ENCODE measurements at places on chromosomes 5 and 9.

- no peak for DNase-seq
These were observed 957 bp upstream of the PRR16 start for GRCh38 chr5:120463006-120463680.

DNA sequence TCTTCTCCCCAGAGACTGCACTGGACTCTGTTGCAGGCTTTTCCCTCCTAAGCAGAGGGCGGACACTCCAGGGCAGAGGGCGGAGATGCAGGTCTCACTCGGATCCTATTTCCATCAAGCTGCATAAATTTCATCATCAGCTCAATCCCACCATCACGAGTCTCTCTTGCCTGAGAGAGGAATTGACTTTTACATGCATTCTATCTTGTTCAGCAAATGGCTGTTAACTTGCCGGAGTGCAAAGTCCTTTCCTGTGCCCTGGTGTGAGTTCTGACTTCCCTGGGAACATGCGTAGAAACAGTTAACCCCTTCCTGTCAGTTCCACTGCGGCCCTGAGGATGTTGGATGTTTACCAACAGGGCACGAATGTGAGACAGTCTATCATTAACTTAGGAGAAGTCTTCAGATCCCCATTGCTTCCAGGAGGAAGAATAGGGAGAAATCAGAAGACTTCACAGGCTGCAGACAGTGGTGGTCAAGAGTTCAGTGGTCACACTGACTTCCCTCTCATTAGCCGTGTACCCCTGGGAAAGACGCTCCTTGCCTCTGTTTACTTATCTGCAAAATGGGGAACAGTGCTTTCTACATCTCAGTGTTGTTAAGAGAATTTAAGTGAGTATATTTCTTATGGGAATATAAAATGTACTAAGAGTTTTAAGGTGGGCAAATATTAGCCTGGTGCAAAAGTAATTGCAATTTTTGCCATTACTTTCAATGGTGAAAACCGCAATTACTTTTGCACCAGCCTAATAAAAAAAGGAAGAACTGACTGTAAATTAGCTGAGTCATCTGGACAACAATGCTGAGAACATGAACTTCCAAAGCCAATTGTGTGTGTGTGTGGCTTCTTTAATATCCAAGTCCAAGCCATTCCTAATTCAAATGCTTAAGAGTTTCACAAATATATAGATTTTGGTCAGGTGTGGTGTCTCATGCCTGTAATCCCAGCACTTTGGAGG, 248.0 kb downstream of the DRD1 start:
- no peak for DNase-seq

- DNase-seq: no peak
These were observed 464.9 kb upstream of the NMUR2 start for GRCh38 chr5:152869971-152870370.

- DNase-seq: no peak
These were observed 117.5 kb upstream of the ZNF366 start for GRCh38 chr5:72624641-72625236.

DNA sequence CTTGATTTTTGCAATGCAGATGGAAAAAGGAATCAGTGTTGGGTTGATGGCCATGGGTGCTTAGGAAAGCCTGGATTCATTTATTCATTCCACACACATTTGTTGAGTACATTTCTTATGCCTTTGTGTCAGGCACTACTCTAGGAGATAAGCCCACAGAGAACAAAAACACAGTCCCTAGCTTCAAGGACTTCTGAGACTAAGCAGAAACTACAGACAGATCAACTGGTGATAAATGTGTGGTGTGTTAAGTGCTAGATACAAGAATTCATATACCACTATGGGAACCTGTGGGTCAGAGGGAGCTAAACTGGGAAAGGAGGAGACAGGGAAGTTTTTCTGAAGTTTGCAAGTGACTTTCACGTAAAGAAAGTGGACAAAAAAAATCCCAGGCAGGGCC, 119.9 kb downstream of the CEMIP2 start:
- DNase-seq: no peak

GRCh38 chr5:66174338-66174737, 30.2 kb downstream of the SREK1 start:
- DNase-seq: no peak

DNA sequence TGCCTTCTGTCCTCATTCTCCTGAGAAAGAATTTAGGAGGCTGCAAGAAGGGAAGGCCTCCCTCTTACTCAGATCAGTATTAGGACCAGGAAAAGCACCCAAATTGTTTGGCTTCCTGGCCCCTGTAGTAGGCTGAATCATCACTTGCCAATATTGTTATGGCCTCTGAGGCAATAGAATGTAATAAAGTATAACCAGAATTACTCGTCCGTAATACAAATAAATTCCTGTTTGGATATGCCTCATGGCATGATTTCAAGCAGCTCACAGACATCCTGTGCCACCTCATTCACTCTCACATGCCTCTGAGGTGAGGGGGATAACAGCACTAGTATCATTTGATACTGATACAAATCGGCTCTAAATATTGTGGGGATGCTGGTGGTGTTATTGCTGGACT, 427.3 kb downstream of the ISL1 start:
- no peak for DNase-seq

DNA sequence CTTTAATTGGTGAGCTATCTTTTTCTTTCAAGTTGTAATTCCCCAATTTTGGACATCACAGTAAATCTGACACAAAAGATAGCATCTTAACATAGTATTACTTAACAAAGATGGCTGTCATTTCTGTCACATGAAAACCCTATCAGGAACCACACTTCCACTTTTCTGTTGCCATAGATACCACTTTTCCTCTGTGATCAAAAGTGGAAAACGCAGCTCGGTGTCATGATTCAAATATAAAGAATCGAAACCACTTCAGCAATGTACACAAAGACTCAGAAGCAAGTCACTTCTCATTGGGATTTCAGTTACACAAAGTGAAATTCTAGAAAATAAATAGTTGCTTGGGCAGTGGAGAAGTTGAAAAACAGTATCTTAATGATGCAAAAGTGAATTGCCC, 524.9 kb upstream of the ITGA1 start:
- no peak for DNase-seq

DNA sequence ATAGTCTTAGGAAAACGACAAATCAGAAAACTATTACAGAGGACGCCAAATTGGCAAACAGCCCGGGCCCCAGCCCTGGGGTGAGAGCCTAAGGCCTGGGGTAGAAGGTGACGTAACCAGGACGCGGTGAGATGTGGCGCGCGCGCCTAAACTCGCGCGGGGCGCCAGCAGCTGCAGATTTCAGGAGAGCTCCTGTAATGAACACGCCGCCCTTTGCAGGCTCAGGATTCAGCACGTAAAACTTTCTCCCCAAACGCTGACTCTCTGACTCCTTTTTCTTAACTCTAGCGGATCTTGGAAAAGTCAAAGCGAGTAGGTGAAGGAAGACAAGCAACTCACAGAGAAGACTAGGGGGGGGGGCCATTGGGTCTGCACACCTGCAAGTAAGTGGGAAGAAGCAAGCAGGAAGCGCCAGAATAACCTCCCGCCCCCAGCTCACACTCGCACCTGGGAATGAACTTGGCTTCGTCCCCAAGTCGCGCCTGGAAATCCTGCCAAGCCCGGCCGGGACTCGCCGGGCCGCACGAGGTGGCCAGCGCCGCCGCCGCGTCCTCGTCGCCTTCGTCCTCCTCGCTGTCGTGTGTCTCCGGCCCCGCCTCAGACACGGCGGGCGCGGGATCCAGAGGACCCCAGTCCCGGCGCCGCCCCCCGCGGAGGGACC, 822 bp downstream of the RASEF start:
- no peak for DNase-seq

DNA sequence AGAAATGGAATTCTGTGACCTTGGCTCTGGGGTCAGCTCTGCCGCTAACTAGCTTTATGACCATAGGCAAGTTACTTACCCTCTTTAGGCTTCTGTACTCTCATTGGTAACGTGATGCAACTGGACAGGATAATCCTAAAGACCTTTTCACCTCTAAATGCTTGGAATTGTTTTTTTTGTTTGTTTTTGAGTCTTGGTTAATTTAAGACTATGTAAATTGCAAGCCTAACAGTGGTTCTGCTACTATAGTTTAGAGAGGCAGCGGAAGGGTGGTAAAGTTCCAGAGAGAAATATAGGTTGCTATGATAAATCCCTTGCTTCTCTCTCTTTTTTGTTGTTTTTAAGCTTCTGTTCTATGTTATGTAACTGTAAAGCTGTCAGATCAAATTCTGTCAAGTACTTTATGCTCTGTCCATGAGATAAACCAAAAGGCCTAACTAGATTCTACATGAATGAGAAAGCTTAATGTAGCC, 17.6 kb downstream of the FAM169A start:
- no peak for DNase-seq

DNA sequence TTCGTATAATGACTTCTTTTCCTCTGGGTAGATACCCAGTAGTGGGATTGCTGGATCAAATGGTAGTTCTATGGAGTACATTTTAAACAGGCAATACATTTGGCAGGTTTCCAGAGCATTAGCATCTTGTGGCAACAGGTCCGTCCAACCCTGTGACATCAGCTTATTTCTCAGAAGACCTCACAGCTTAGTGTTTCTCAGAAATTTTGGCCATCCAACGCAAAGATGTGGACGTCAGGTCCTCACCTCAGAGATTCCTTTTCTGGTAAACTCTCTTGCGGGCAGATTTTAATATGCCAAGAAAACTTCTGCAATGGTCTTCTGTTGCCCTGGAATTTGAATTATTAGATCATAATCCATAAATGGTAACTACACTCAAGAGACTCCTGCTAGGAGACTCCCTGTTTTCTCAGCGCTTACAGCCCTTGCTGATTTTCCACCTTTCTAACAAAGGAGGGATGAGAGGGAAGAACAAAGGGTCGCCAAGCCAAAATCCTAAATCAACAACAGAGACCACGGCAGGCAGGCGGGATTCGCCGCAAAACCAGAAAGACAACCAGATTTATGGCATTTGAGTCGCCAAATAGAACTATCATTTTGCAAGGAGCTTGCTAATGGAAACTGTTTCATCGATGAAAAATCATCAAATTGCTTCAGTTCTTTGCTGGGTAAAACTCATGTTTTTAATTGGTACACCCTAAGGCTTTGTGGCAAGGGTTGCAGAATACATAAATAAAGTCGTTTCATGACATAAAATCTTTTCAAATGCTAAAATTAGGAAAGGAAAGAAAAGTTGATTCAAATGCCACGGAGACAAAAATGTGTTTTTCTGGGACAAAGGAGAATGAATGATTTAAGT, 34.1 kb upstream of the PLPP1 start:
- no peak for DNase-seq
